ENCODE measurements at places on chromosomes 2 and 18.
A peak's percentile ranks its signal among the peaks of the same experiment; 100 is the strongest.

DNA sequence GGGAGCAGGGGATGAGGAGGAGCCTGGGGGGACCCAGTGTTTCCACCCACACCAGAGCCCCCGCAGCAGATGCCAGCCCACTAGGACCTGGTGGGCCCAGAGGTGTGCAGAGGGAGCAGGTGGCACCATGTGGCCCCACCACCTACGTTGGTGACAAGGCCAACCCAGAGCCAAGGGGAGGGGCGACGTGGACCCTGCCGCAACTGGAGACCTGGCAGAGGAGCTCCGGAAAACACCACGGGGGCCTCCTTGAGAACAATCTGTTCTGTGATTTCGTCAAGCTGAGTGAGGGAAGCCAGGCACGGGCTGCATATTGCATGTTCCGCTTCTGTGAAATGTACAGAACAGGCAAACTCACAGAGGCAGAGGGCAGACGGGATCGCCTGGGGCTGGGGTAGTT lies 49.1 kb upstream of the GPC1 start:
- DNase-seq: no peak

DNA sequence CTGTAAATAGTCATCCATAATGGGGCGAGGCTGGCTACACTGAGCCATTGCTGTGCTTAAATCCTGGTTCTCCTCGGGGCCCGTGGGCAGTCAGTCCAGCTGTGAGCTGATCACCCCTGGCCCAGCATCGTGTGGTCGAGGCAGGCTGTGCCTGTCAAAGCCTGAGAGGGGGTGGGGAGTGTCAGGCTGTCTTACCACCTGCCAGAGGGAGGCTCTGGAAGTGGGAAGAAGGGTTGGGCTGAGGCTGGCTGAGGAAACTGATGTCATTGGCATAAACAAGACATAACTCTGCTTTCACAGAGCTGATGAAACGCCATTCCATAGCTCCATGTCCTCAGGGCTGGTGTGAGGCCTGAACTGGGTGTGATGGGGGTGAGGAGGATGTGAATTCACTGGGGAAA lies 49.7 kb downstream of the KLHL29 start:
- no peak for DNase-seq

GRCh38 chr2:147242445-147242844 lies 602.4 kb upstream of the ACVR2A start:
- no peak for DNase-seq

DNA sequence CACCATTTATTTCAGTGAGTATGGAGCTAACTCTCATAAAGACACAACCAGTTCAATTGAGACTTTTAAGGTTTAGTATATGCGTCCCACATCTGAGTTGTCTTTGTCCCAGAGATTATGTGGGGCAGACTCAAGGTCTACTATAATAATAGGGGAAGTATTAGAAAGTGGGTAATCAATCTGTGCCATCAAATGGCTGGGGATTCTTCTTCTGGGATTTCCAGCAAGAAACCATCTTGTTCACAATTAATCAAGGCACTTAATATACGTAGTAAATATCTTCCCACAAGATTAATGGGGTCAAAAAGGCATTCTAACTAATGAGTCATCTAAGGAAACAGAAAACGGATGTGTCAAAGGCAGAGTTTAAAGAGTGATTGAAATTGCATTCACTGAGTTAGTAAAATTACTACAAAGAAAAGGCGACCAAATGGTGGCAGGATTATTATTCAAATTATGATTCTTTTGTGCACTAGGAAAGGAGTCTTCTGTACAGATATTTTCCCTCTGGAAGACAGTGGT lies 179.8 kb upstream of the REG3G start:
- no peak for DNase-seq

- no peak for DNase-seq
These were observed 31.7 kb downstream of the MBP start for GRCh38 chr18:77100751-77101355.

DNA sequence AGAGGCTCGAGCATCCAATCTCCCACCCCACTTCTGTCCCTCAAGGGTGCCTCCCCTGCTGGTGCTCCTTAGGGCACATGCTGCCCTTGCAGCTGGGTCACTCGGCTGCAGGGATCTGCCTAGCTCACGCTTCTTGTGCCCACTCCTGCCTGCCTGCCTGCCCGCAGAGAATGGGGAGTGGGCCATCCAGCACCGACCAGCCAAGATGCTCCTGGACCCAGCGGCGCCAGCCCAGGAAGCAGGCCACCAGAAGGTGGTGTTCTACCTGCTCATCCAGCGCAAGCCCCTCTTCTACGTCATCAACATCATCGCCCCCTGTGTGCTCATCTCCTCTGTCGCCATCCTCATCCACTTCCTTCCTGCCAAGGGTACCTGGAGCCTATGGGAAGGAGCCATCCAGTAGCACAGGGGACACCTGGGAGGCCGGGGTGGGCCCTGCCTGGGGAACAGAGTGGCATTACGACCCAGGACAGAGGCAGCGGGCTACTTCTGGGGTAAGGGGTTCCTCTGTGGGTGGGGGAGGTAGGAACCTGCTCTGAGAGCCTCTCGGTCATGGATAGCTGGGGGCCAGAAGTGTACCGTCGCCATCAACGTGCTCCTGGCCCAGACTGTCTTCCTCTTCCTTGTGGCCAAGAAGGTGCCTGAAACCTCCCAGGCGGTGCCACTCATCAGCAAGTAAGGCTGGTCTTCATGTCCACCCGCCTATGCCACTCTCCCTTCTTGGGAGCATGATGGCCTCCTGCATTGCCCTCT lies 3.4 kb downstream of the CHRNG start:
- DNase-seq: peak; percentile 14

DNA sequence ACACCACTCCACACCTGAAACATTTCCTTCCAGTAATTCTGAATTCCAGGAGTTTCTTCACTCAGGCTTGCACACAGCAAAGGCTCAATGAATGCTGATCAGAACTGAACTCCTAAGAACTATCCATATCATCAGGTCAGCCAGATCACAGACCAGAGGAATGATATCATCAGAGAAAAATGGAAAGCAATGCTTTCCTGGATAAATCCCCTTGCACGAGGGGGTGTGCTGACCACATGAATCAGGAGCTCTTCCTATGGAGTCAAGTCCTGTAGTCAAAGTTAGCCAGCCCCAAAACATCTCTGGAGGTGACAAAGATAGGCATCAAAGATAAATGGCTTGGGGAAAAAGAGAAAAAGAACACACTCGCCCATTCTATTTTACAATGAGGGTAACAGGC lies 83.8 kb upstream of the ACVR2A start:
- no peak for DNase-seq

GRCh38 chr2:22737144-22737543 lies 647.8 kb upstream of the KLHL29 start:
- no peak for DNase-seq

DNA sequence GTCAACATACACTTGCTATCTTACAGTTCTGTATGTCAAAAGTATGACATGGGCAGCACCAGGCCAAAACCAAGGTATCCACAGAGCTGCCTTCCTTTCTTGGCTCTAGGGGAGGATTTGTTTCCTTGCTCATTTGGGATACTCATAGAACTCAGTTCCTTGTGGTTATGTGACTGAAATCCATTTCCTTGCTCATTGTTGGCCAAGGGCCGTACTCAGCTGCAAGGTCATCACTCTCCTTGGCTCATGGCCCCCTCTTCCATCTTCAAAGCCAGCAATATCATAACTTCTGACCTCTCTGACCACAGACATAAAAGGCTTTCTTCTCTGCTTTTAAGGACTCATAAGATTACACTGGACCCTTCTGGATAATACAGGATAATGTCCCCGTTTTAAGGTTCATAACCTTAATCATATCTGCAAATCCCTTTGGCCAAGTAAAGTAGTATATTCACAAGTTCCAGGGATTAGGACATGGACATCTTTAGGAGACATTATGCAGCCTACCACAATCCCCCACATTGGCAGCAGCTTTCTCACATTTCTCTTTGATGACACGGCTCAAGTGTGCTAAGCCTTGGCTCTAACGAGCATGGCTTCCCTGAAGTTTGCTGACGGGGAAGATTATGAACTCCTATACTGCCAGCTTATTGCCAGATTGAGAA lies 20.9 kb downstream of the TMEM237 start:
- no peak for DNase-seq

Measured in SK-N-SH (cell line).